Stimulated activated CD4-positive, alpha-beta T cell treated with anti-CD3 and anti-CD28 coated beads, Interleukin-12 subunit alpha, Interleukin-12 subunit beta, amount 100 ng/mL, for 24 hours (primary cell): ENCODE measurements at places on chromosomes 5 and 9.

- no peak for DNase-seq
Measured at GRCh38 chr5:119814655-119815054, 185.3 kb downstream of the FAM170A start.

DNA sequence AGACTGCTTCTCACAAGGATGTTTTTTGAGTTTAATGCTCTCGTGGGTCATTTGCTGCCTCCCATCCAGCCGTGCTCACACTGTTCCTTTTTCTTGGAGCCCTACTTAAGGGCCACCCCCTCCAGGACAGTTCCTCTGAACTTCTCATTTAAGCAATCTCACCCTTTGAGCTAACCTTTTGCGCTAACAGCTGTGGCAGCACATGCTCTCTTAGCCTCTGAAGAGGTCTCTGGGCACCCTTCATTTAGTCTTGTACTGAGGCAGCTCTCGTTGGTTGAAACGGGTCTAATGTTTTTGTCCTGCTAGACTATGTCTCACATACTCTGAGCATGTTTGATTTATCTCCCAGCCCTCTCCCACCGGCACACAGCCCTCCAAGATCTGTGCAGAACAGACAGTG, 11.8 kb downstream of the ALDH1B1 start:
- DNase-seq: no peak

DNA sequence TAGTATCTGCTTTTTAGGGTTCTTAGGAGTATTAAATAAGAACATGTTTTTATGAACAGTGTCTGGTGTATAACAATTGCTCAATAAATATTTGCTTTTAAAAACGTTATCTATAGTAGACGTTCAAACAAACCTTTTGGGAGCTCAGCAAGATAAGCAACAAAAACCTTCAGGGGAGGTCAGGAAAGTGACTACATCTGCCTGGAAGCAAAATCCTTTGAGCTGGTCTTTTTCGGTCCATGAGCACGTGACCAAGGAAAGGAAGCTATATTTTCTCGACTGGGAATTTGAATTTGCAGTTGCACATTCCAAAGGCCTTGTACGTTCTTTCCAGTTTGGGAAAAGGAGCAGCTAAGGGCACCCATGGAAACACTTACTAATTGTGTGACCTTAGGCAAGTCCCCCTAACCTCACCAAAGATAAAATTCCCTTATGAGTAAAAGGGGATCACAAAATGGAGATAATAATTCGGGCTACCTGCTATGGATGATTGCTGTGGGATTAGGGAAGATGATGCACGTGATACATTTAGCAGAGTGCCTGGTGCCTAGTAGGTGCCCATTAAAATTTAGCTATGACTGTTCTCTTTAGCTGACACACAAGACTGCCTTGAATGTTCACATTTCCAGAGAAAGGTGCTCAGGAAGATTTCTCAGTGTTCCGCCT, 45.4 kb downstream of the PTTG1 start:
- no peak for DNase-seq

- peak; percentile 31 for DNase-seq
Measured at GRCh38 chr9:749716-750115, 91.8 kb upstream of the DMRT1 start.

DNA sequence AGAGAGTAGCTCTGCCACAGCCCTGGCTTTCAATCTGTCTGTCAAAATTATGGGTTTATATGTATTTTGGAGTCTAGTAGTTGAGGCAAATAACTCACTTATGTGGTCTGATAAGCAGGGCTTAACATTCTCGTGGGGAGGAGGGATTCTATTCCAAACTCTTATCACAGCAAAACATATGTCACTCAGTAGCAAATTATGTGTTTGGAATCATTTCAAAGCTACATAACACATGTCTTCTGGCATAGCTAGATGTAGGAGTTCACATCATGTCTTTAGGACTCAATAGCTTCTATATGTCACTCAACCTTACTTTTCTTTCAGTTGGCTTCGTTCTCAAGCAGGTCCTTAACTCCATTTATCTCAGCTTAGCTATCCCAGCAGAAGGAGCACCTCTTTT, 144.5 kb upstream of the SEMA6A start:
- no peak for DNase-seq

DNA sequence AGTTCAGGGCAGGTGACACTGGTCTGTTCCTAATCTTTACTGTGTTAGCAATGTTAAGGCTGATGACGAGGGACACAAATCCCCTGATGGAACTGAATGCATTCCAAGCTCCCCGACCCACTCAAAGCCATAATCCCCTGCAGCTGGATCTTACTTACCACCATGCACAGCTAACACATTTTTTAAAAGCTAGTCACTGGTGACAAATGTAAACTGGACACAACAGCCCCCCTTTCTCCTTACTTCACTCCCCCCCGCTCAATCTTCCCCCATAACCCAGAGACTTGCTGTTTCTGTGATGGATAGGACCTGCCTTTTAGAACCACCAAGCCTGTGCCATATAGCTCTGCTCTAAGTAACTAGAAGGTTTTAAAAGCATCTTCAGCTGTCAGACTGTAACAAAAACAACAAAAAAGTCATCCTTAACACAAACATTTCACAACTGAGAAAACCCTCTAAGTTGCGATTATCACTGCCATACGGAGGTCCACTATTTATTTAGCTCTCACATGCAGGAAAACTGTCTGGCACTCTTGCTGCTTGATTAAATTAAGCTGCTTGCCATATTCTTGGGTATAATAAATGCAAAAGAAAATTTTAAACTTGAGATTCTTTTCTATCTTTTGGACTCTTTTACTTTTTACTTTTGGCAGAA, 44.4 kb downstream of the BNC2 start:
- DNase-seq: no peak

DNA sequence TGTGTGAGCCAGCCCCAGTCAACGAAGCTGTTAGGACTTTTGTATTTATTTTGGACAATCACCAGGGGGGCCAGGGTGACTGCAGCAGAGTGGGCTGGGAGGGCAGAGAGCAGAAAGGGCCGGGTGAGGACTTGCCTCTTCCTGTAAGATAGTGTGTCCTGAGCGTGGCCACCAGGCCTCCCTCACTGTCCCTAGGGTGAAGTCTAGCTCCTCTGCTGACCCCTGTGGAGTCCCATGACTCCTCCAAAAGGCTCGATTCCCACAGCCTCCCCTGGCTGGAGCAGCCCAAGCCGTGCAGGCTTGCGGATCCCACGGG, 147.8 kb downstream of the RXRA start:
- no peak for DNase-seq

GRCh38 chr5:172973127-172973916, 10.2 kb upstream of the ATP6V0E1 start:
- DNase-seq: no peak

GRCh38 chr9:91949392-91949945, 559 bp downstream of the ROR2 start:
- no peak for DNase-seq

DNA sequence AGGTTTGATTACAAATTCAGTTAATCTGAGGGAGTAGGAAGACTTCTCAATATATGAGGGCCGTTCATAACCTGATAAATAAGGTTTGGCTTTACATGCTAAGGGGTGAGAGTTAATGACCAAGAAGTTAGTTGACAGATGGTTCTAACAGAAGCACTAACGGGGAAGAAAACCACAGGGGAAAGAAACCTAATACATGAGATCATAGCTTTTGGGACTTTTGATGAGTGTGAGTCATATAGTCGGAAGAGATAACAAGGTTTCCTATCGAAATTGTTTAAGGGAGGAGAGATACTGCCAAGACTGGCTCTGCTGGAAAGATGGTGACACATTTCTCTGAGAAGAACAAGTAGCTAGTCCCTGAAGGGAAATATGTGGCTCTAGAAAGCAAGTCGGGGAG, 140.1 kb downstream of the COX7C start:
- no peak for DNase-seq

DNA sequence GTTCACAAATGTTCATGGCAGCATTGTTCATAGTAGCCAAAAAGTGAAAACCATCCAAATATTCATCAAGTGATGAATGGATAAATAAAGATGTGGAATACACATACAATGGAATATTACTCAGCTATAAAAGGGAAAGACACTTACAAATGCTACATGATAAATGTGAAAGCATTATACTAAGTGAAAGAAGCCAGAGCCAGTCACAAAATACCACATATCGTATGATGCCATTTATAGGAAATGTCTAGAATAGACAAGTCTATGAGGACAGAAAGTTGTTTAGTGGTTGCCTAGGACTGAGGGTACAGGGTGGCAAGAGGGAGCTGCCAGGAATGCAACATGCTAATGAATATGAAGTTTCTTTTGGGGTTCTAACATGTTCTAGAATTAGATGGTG, 148.7 kb downstream of the DEPDC1B start:
- DNase-seq: no peak

DNA sequence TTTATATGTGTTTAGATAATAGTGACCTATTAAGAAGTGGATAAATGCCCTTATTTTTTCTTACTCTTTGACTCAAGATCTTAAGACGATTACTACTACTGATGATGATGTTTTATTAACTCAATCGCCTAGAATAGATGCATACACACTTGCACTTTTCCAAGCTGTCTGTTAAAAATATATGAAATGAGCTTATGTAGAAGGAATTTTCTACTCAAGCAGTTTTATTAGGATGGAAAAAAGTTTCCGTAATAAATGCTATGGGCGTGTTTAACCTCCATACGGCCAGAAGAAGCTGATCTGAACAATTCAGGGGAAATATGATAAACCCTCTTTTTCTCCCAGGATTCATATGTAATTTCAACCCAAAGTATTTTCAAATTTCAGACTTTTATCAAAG, 455.7 kb upstream of the MPDZ start:
- no peak for DNase-seq

- no peak for DNase-seq
Measured at GRCh38 chr9:6785682-6786081, 27.9 kb downstream of the KDM4C start.

DNA sequence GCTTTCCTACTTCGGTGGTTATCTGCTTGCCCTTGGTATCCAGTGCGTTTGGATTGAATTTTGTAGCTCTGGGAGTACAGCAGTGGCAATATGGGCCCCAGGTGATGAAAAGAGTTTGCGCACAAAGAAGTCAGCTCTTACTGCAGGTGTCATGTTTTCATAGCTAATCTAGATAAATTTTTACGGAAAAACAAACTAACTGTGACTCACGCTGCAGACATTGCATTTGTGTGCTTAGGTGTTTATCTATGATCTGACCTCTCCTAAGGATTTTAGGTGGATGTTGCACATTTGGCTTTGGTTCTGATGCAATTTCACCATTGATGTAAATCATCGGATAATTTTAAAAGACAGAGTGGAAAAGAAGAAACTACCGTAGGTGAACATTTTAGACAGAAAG, 92.1 kb downstream of the VCAN start:
- DNase-seq: no peak

- no peak for DNase-seq
Measured at GRCh38 chr9:21681641-21682040, 120.8 kb upstream of the MTAP start.

GRCh38 chr9:113805486-113806132, 70.5 kb upstream of the ZNF618 start:
- no peak for DNase-seq

DNA sequence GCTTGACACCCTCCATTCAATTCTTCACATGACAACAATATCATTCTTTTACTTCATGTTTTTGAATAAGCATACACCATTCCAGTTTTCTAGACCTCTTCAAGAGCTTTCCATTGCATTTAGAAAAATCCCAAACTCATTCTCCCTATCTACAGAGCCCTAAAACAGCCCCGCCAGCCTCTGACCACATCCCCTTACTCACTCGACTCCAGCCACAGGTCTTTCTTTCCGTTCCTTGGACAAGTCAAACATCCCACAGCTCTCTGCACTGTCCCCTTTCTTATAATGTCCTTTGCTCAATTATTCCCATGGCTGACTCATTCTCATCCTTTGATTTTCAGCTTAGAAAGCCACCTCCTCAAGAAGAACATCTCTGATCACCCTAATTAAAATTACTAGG, 38.2 kb downstream of the TTC39B start:
- DNase-seq: no peak

- DNase-seq: no peak
Measured at GRCh38 chr5:12592228-12592627, 688.0 kb upstream of the CTNND2 start.

GRCh38 chr5:75532190-75532589, 20.5 kb downstream of the POLK start:
- DNase-seq: no peak

DNA sequence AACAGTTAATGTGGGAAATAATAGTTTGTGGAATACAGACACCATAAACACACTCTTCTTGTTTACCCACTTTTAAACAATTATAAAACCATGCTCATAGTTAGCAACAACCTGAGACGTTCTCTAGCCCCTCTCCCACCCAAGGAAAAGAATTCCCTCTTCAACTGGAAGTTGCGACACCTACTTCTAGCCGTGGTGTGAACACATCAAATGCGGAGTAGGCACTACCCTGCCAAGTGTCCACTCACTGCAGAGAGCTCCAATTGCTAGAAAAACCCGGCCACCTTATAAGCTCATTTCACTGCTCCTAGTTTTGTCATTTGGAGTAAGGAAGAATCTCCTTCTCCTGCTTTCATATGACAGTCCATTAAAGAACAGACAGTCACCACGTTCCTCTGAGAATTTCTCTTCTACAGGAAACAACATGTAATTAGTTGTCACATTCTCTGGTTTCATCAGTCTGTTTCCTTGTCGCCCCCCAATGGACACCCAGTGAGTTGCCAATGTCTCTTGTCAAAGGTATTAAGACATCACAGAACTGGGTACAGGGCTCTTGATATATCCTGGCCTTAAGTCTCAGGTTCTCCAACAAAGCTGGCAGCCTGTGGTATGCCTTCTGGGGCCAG, 47.3 kb downstream of the PRLR start:
- DNase-seq: peak; percentile 11

GRCh38 chr9:70121818-70122436, 78.3 kb downstream of the MAMDC2 start:
- no peak for DNase-seq

GRCh38 chr9:134525841-134526583, 115.6 kb upstream of the COL5A1 start:
- DNase-seq: no peak

DNA sequence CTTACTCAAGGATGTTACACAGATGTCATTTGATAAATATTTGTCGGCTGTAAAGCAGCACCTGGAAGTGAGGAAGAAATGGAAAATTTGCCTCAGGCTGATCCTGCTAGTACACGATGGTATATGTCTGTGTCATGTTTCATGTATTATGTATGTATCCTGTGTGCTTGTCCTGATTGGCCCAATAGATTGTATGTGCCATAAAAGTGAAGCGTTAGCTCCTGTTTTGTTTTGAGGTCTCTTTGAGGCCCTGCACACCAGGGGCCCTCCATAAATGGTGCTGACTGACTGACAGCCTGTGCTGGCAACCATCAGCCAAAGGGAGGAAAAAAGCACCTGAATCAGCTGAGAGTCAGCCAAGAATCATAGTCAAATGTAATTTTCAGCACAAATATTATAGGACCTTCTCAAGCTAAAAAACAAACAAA, 11.8 kb upstream of the LNPEP start:
- DNase-seq: no peak

DNA sequence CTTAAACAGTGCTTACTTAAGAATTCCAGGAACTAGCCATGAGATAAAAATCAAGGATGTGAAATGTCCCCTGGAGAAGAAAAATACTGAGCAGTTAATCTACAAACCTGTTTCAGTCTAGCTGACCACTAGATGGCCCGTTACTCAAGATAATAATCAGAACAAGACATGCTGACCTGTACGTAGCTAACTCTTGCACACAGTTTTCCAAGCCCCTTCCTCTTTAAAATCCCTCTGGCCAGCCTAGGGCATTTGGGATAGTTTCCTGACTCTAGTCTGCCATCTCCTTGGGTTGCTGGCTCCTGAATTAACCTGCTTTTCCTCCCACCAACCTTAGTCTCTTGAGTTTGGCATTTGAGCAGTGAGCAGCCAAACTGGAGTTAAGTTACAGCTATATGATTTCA, 59.2 kb upstream of the TRAF1 start:
- DNase-seq: no peak

GRCh38 chr9:119418721-119419120, 49.5 kb upstream of the BRINP1 start:
- DNase-seq: no peak
